ENCODE measurements at places on chromosomes 3 and 15.

DNA sequence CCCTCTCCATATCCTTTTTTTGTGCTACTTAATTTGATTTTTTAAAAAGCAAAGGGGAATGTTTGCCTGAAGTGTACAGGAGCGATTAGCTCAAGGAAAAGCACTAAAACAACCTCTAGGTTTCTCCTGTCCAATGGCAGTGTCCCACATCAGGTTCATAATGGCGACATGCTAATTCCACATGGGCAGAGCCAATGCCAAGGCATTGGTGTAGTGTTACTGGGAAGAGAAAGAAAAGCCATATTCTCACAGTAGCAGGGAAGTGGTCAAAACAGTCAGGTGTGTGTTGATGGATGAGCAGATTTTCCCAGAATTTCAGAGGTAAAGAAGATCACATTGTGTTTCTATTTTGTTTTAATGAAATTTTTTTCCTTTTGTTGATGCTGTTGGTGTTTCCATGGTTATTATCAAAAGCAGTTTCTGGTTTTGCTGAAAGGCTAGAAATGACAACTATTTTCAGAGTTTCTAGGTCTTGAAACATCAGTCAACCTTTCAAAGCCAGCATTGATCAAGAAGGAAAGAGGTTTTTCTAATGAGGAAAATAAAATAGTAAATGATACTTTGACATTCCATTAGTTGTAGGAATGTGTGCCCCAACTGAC lies 65.2 kb downstream of the FNDC3B start:
- DNase-seq: no peak

- DNase-seq: no peak
Measured at GRCh38 chr3:173396191-173397041, 1.1 kb upstream of the NLGN1 start.

DNA sequence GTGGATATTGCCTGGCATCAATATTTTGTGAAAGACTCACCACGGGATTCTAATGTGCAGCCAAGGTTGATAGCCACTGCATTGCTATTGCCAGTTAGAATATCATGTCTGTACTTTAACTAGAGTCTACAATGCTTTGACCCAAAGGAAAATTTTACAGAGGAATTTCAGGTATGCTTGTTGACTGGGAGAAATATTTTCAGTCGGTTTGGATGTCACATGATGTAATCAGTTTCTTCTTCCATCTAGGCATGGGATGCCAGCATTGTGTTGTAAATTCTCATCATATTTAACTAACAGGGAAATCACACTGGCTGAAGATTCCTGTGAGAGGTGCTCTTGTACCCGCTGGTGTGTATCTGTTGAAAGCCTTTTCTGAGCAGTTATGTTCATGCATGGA lies 508.9 kb upstream of the ADAMTS9 start:
- no peak for DNase-seq

- DNase-seq: no peak
Measured at GRCh38 chr3:127819086-127819485, 3.2 kb downstream of the MGLL start.
